Smooth muscle cell of the pulmonary artery (primary cell): ENCODE measurements at places on chromosomes 7 and 10. TPM values are rescaled to one million over a fixed set of nuclear protein-coding genes. Genes with fewer than 3 reads are reported as not detected.

The TUBAL3 gene
- total RNA-seq: not detected in 2 replicates

The AEBP1 gene
- 241 and 333 TPM in 2 replicates for total RNA-seq

The OR2A7 gene
- 0.07 and 0.40 TPM in 2 replicates for total RNA-seq

The TLX1 gene
- total RNA-seq: not detected in 2 replicates

The SDK1 gene
- total RNA-seq: 0.07 and 0.78 TPM in 2 replicates

The SSC4D gene
- total RNA-seq: 0.40 and 0.65 TPM in 2 replicates

The PLAC9 gene
- 8.0 and 18.2 TPM in 2 replicates for total RNA-seq

The IQCE gene
- total RNA-seq: 9.6 and 12.9 TPM in 2 replicates

The TEX36 gene
- not detected in 2 replicates for total RNA-seq

The HSPA12A gene
- 7.2 and 25.8 TPM in 2 replicates for total RNA-seq

The RBM20 gene
- 2.4 and 5.1 TPM in 2 replicates for total RNA-seq

The BLNK gene
- 0.07 TPM in 1 of 2 replicates, not detected in the other for total RNA-seq

The OR13A1 gene
- total RNA-seq: not detected in 2 replicates

The GIGYF1 gene
- total RNA-seq: 12.6 and 18.8 TPM in 2 replicates

The SEMA3C gene
- total RNA-seq: 215 and 311 TPM in 2 replicates

The SLC29A4 gene
- 6.0 and 6.5 TPM in 2 replicates for total RNA-seq

The CYP2E1 gene
- 0.20 and 0.86 TPM in 2 replicates for total RNA-seq

The GTF2IRD1 gene
- total RNA-seq: 8.5 and 18.9 TPM in 2 replicates

The CALML3 gene
- not detected in 2 replicates for total RNA-seq

The GRID2IP gene
- total RNA-seq: 0.07 TPM in 1 of 2 replicates, not detected in the other

The SPAG6 gene
- not detected in 2 replicates for total RNA-seq

The ZP3 gene
- 3.0 and 3.8 TPM in 2 replicates for total RNA-seq

The SFTPA2 gene
- total RNA-seq: not detected in 2 replicates

The IL15RA gene
- 3.9 and 5.0 TPM in 2 replicates for total RNA-seq

The SPDYE18 gene
- total RNA-seq: 0.20 TPM in 2 replicates

The CYP26C1 gene
- 0.07 and 0.10 TPM in 2 replicates for total RNA-seq

The AGR2 gene
- not detected in 2 replicates for total RNA-seq
